ENCODE measurements at places on chromosomes 7 and 10. TPM values are rescaled to one million over a fixed set of nuclear protein-coding genes. Genes with fewer than 3 reads are reported as not detected.

Gene BCAP29
- 114 TPM for total RNA-seq

DNA sequence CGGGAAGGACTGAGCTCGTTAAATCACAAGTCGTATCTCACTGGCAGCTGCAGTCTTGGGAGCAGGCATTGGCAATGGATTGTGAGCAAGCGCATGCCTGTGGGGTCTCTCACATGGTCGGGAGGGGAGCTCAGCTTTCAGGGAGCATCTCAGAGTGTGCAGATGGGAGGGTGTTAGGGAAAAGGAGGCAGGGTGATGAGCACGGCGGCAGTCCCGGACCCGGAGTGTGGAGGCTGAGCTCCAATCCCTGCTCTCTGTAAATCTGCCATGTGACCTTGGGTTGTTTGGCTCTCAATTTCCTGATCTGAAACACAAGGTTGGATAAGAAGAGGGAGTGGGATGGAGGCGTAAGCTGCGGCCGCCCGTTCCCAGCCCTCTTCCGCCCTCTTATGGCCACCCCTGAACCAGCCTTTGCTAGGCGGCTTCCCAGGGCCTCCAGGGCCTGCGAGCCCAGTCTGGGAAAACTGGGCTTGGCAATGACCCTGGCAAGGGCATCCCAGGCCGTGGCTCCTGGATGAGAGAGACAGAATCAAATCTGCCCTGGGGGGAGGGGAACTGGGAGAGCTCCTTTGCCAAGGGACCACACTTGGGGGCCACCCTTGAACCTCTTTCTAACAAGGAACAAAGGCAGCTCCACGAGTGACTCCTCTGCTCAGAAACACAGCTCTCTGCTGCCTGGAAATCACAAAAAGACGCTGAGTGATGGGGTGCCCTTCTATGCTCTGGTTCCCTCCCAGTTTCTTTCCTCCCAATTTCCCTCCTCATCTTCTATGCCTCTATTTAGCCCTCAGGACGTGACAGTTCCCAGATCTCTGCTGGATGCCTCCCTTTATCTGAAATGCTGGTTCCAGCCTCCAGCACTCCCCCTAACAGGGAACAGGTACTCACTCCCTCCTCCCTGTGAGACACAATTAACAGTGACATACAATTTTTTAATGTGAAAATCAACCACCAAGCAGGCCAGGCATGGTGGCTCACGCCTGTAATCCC is 41.7 kb upstream of the LOXL4 start:
- peak; percentile 81 for DNase-seq

DNA sequence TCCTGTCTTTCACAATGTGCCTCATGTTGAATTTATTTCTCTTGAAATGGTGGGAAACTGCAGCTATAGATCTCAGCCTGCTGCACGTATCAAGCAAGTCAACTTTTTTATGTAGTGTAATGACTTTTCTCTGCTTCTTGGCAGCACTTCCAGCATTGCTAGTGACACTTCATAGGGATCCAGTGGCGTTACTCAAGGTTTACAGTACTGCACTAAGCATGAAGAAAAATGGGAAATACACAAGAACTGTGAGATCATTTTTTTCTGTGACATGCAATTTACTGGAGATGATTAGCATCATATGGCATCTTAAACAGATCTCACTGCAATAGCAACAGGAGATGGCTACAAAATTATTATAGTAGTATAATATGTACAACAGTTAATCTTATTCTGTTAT is 90.9 kb downstream of the POLR1F start:
- DNase-seq, result no peak

DNA sequence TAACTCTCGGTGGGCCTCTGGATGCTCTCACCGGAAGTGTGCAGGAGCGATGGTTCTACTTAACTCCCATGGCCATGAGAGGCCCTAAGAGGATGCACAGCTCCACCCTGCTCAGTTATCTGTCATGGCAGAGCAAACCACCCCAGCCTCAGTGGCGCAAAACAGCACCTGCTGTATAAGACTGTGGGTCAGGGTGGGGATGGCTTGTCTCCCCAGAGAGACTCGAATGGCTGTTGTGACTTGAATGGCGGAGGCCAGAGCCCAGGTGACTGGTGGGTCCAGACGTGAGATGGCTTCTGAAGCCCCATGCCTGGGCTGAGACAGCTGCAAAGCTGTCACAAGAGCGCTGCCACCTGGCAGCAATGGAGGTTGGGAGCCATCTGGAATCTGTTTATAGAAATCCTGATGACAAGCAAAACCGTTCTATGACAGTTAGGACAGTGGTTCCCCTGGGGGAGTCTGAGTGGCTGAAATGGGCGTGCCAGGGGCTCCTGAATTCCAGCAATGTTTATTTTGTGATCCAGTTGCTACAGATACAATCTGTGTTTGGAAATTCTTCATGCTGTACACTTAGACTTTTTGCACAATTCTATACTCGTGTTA is 490.5 kb downstream of the TCERG1L start:
- DNase-seq, result no peak

DNA sequence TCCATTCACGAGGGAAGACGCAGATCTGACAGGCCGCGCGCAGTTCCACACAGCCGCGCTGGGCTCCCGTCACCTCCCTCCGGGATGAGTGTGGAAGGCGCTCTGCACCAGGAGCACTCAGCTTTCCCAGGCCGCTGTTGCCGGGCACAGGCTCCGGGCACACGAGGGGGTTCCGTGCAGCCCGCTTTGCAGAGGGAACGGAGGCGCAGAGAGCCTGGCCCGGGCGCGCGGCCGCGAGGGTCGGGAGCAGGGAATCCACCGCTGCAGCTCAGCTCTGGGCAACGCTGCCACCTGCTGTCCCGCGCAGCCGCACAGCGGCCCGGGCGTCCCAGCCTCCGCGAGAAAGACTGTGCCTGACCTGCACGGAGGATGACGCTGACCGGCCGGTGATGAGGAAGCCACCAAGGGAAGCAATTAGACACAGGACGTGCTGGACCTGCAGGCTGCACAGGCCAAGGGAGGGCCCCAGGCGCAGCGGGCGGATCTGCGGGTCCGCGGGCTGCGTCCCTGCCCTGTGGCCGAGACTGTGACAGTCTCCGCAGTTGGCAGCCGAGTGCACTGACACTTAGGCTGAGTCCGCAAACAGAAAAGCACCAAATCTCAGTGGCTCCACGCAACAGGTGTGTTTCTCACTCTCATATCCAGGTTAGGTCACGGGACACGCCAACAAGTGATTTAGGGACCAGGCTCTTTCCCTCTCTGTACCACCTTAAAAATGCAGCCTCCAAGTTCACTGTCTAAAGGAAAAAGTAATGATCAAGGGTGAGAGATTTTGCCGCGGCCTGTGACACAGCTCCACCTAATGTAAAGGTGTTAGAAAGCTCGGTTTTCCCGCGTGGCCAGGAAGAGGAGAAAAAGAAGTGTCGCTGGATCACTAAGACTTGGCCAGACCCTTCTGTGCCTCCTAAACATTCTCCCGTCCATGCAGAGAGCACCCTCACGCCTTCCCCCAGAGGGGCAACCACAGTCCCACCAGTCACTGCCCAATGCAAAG is 94.5 kb downstream of the SEC61G start:
- DNase-seq, result peak; percentile 55

GRCh38 chr10:36349445-36350078 is 707.5 kb upstream of the FZD8 start:
- DNase-seq, result no peak

DNA sequence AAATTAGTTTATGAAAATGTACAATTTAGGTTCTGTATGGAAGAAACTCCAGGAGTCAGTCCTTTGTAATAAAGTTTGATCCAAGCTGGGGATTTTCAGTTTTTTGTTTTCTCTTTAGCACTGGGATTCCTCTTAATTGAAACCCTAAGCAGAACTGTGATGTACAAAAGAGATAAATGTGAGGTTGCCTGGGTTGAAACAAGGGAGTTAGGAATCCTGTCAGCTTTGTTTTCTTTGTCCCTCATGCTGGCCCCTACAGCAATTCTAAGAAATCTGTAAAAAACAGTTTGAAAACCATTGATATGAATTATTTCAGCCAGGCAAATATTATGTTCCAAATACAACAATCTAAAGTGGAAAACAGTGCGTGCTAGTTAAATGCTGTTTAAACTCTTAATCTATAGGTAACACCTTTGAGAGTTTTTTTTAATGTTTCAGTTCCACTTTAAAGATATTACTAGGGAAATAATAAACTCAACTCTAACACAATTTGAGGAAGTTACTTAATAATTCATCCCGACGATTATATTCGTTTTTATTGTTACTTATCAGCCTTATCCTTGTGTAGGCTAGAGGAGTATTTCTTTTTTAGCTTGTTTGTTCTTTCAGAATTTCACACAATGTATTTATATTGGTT is 65.3 kb downstream of the SGCE start:
- no peak for DNase-seq

GRCh38 chr7:2785071-2785500 is 59.0 kb downstream of the GNA12 start:
- no peak for DNase-seq

GRCh38 chr10:21526860-21527597 is 1.5 kb upstream of the SKIDA1 start:
- peak; percentile 86 for DNase-seq

DNA sequence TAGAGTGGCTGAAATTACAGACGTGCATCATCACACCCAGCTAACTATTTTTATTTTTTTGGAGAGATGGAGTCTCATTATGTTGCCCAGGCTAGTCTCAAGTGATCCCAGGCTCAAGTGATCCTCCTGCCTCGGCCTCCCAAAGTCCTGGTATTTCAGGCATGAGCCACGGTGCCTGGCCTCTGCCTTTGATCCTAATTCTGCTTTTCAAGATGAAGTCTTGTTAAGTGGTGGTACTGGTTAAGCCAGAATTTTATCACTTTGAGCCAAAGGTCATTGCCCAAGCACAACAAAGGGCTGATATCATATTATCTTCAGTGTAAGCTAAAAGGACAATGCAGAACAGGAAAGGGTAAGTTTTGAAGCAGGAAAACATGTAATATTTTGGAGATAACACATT is 64.2 kb downstream of the MYOF start:
- DNase-seq, result no peak

- DNase-seq, result no peak
Measured at GRCh38 chr7:87312215-87312865, 33.1 kb upstream of the CROT start.

Data from left ventricle myocardium superior (tissue), 1 donor.